ENCODE measurements at places on chromosomes 12 and 14.

- DNase-seq, result no peak
Measured at GRCh38 chr12:95114766-95115405, 41.5 kb upstream of the NR2C1 start.

DNA sequence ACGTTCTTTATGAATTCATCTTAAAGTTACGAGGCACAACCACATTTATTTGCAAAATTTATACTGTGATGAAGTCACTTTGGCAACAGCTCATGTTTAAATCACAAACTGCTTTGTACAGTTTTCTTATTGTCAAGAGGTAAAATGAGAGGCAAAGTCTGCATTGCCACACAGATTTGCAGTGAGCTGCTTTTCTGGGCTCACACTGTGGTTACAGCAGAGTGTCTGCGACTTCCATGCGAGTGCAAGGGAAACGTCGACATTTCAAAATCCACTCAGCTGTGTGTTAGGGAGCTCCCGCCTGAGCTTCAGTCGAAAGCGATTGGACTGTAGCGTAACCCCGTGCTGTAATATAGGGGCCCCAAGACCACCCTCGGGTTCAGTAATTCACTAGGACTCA is 13.0 kb downstream of the MTA1 start:
- no peak for DNase-seq

DNA sequence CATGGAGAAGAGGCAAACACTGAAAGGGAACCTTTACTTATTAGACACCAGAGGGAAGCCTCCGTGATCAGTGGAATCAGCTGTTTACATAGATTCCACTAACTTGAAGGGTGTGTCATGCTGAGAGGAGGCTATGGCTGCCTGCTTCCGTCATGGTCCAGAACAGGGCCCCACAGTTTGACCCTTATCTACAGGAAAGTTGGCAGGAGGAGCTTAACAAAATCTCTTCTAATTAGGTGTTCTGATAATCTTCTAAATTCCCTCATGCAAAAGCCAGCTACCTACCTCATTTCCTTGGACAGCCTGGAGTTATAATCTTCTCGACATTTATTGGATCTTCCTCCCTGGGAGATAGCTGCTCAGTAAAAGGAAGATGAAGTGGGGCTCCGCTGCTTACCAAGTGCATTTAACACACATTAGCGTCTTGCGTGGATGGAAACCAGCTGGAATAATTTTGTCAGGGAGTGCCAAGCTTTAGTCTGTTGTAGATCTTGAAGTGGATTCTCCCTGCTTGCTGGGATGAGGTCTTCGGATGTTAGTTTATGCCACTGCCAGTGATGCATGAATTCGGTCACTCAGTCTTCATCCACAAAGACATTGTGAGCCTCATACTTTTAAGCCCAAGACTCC is 171.0 kb downstream of the PAH start:
- no peak for DNase-seq

DNA sequence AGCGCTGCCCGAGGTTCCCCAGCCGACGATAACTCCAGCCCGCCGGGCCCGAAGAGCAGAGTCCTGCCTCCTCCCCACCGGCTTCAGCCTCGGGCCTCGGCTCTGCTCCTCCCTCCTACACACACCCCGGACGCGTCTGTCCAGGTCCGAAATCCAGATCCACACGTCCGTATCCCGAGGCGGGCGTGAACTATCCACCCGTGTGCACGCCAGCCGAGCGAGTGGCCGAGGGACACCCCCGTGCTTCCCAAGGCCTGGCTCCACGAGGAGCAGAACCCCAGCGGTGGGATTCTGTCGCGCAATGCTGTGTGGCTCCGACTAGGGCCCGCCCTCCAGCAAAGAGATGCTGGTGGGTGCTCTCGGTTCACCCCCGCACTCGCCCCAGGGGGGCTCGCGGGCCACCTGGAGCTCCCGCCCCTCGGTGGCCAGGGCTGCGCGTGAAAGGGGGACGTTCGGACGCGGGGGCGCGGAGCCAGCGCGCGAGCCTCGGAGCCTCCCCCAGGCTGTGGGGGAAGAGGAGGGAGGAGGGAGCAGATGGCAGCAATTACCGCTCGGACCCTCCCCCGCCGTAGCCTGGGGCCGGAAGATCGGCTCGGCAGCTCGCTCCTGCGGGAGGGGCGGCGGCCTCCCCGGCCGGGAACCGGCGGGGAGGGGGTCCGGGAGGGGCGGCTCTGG is 18.9 kb upstream of the ANKRD33 start:
- no peak for DNase-seq

DNA sequence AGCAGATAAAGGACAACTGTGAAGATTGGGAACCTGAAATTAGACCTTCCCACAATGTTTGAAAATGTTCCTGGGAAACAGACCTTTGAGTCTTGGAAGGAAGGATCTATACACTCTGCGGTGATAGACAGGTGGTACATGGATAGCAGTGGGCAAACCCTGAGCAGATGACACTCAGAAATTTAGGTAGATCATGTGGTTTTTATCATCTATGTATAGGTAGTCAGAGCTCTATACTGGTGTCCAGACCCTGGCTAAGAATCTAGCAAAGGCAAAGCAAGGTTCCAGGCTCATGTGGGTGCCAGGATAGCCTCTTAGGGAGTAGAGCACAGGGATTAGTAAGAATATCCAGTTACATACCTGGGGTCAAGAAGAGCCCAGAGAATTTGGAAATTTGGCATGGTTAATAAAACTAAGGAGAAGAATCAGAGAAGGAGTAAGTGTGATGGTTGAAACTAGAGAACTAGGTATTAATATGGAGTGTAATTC is 331.2 kb upstream of the FBXO33 start:
- DNase-seq, result no peak

DNA sequence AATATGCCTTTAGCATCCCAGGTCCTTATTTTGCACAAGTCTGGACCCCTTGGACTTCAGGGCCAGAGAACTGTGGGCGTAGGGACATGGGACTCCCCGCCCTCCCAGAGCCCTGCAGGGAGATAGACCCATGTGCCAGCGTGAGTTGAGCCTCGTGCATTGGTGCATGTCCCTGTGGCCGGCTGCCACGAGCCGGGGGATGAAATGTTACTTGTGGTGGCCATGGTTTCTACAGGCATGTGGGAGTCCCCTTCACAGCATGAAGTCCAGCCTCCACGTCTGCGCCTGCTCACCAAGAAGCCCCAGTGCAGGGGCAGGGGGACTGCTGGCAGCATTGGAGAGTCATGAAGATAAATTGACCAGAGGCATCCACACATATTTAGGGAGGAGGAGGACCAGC is 470.0 kb downstream of the BCL11B start:
- no peak for DNase-seq

DNA sequence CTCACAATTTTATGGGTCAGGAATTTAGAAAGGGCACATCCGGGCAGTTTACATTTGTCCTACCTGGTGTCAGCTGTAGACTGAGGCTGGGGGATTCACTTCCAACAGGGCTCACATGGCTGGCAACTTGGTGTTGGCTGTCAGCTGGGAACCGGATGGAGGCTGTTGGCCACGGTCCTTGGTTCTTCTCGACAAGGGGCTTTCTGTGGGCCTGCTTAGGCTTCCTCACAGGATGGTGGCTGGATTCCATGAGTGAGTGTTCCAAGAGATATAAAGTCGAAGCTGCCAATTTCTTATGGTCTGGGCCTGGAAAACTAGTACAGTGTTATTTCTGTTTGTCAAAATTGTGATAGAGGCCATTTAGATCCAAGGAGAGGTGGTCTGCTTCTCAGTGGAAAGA is 127.9 kb downstream of the PTCSC3 start:
- no peak for DNase-seq

- DNase-seq, result no peak
Measured at GRCh38 chr14:54836231-54836630, 66.4 kb downstream of the GCH1 start.

- peak; percentile 98 for DNase-seq
Measured at GRCh38 chr12:98439981-98440581, 75.3 kb upstream of the TMPO start.

DNA sequence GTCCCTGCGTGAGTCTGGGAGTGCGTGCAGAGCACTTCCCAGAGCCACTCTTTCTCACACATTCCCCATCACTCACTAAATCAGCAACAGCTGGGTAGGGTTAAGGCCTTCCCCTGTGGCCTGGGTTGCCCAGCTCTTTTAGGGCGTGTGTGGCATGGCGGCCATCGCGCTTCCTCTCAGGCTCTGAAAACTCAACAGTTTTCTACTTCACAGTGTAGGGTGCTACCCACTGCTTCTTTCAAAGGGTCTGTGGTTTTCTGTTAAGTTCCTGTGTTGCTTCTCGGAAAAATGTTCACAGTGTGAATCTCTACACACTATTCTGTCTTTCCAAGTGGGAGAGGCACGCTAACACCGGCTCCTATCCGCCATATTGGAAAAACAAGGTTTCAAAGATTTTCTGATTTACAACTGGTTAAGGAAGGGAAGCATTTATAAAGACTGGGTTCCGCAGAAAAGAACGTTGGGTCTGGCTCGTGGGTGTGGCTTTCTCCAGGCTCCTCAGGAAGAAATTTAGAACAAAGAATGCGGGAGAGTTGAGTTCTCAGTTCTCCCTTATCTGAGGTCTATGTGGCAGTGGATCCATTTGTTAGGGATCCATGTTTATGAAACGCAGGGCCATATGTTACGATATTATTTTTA is 34.9 kb upstream of the AEBP2 start:
- no peak for DNase-seq

- no peak for DNase-seq
Measured at GRCh38 chr12:84638811-84639368, 273.7 kb downstream of the SLC6A15 start.

- DNase-seq, result no peak
Measured at GRCh38 chr12:106648736-106649135, 65.9 kb downstream of the RFX4 start.

DNA sequence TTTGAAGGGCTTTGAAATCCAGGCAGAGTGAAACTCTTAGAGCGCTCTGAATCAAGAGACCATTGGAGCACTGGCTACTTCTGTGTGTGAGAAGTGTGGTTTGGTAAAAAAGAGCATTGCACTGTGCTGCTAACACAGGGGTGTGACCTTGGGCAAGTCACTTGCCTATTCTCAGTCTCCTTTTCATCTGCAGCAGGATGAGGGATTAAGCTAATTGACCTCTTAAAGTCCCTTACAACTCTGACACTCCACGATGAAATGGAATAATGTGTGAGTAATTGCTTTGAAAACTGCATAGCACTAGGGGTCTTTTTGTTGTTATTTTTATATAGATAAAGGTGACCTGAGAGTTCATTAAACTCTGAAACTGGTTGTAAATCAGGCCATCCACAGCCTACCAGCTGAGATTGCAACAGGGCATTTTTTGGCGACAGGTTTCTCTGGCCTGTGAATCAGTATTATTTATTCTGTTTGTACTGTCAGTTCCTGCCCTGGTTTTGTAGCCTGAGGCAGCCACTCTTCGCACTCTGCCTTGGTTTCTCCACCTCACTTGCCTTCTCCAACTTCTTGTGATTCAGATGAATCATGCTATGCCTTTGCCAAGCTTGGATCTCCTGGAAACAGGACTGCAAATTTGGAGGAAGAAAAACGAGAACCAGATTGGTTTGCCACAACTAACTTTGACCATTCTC is 159.9 kb upstream of the PARP11 start:
- no peak for DNase-seq

- no peak for DNase-seq
Measured at GRCh38 chr14:23865502-23865901, 88.1 kb upstream of the DHRS4 start.

Measured in hematopoietic multipotent progenitor cell treated with erythropoietin and hydrocortisone succinate and interleukin-3 and kit ligand, for 6 days (in vitro differentiated cells).